ENCODE measurements at places on chromosomes 6 and 20.

DNA sequence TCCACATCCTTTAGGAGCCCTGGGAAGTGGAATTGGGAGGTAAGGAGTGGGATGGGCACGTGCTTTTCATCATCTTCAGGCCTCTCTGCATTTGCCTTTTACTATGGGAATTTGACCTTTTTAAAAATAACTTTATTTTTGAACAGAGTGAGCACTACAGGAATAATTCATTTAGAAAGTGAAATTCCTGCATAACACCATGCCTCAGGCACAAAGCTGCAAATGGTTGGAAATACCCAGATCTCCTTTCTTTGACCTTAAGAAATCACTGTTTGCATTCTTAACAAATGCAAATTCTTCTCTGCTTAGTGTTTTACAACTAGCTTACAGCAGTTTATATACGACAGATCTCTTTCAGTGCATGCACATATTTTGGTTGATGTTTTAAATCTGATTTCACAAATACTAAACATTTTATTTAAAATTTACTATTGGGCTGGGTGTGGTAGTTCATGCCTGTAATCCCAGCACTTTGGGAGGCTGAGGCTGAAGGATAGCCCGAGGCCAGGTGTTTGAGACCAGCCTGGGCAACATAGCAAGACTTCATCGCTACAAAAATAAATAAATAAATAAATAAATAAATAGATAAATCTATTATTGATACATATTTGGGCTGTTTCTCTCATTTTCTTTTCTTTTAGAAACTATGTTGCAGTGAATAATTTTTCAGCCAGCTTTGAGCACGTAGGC, 24.5 kb downstream of the CST8 start:
- DNase-seq = no peak

- no peak for DNase-seq
Observed at GRCh38 chr6:105402090-105402938, 568 bp downstream of the PREP start.

DNA sequence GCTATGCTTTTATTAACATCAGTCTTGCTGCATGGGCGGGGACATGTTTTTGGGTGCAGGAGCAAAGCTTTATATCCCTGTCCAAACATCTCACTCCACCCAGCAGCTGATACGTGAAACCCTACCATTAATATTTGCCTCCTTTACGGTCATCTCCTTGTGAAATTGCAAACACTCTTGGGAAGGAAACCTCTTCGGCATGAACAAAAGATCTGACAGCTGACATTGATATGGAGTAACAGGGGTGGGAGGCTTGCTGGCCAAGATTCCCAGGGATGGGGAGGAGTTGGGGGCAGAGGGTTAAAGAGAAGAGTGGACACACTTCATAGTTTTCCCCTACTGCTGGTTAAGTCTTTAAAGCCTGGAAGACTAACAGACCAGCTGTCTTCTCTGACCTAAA, 22.2 kb upstream of the VEGFA start:
- DNase-seq = no peak

- DNase-seq = no peak
Observed at GRCh38 chr6:143759666-143760065, 81.9 kb downstream of the PHACTR2 start.

DNA sequence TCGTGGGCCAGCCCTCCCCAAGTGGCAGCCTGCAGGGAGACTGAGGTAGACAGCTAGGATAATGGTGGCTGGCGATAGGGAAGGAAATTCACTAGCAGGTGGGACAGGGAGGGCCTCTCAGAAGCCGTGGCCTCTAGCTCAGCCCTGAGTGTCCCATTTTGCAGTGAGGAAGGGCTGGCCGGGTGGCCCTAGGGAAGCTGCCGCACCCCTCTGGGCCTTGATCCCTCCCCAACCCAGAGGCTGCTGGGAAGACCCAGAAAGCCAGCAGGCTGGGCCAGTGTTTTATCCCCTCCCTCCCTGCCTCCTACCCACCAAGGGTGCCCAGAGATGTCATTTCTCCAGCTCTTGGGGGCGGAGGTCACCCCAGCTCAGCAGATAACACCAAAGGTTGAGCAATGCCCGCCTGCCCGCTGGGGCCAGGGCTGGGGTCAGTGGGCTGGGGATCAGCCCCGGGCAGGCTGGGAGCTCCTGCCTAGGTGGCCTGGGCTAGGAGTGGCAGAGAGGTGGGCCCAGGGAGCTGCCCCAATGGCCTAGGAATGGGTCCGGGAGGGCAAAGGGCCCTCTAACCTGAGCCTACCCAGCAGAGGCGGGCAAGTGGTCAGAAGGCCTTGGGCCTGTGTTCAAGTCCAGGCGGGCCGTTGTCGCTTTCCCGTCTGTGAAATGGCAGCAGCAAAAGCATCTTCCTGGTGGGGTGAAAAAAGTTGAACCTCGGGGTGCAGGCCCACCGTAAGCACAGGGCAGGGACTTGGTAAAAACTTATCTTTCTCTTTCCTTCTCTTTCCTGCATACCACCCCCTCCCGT, 1.6 kb upstream of the CEBPB start:
- DNase-seq = no peak

DNA sequence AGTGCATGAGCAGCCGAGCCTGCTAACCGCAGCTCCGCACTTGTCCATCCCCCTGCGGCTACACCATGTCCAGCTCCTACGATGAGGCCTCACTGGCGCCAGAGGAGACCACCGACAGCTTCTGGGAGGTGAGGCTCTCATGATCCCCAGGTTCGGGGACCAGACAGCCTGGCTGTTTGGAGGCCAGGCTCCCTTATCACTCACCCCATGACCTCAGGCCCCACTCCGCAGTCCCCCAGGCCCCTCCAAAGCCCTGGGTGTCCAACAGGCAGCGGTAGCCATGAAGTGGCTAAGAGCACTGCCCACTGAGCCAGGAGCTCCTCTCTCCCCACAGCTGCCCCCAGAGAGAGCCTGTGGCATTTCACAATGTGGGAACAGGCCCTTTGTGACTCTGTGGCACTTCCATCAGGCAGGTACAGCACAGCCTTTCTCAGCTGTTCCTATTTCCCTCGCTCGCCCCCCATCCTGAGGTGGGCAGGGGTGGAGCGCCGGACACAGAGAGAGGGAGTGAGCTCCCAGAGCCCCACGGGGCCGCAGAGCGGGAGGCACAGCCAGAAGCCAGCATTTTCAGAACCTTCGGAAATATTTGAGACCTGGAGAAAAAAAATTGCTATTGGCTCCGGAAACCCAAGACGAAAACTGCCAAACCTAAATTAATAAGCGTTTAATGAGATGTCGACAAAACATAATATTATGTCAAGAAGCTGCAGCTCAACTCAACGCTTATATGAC, 29.7 kb downstream of the SPDEF start:
- no peak for DNase-seq

- DNase-seq = no peak
Observed at GRCh38 chr6:156316583-156317125, 460.5 kb upstream of the ARID1B start.

GRCh38 chr20:16316513-16316912, 256.7 kb downstream of the KIF16B start:
- no peak for DNase-seq

GRCh38 chr6:129617986-129618385, 92.0 kb downstream of the ARHGAP18 start:
- no peak for DNase-seq

- DNase-seq = no peak
Observed at GRCh38 chr6:26607434-26608230, 10.9 kb downstream of the ABT1 start.
